ENCODE measurements at places on chromosomes 7 and 10.

DNA sequence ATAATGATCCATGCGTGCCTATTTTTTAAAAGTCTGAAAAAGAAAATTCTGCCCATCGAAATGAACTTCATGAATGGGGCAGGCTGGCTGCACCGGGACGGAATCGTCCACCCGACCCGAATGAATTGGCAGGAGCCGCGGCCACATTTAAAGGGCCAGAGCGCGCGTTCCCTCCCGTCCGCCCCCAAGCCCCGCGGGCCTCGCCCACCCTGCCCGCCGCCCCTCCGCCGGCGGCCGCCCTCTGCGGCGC, 319 bp upstream of the GATA3 start:
- no peak for DNase-seq

DNA sequence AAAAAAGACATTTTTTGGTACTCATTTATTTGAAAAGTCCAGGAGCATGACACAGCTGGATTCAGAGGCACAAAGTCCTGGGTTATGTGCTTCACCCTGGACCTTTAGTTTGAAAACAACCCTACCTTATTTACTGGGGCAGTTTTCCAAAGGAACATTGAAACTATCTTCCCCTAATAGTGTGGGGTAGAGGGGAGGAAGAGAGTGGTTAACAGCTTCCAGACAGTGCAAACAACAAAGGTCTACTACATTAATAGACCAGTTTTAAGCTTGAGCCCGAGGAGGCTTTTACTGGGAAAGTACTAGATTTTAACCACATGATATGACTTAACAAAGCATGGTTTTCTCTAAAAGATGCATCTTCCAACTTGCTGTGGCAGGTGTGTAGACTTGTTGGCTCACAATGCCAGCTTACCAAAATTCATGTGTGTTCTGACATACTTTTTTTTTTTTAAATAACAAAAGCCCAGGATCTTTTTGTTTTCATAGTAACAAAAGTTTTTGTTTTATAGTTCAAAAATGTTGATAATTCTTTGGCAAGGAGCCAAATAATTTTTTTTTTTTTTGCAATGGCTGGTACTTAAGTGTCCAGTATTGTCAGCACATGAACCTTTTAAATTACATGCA, 1.8 kb downstream of the GSTO1 start:
- no peak for DNase-seq

DNA sequence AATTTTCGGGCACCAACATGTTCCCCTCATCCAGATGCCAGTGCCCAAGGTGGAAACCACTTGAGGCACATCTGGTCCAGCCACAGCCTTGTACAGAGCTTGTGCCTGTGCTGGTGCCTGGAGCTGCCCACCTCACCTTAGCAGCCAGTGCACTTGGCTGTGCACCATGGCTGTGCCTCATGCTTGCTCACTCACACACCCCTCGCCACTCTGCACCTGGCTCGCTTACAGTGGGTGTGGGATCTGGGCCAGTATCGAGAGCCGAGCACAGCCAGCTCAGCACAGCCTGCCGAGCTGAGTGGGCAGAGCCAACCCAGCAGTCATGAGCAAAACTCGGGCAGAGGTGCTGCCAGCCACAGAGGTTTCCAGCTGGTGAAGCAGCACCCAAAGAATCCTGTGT, 139.9 kb upstream of the NUPR2 start:
- no peak for DNase-seq

GRCh38 chr10:24456322-24456721, 247.4 kb downstream of the KIAA1217 start:
- DNase-seq = no peak

DNA sequence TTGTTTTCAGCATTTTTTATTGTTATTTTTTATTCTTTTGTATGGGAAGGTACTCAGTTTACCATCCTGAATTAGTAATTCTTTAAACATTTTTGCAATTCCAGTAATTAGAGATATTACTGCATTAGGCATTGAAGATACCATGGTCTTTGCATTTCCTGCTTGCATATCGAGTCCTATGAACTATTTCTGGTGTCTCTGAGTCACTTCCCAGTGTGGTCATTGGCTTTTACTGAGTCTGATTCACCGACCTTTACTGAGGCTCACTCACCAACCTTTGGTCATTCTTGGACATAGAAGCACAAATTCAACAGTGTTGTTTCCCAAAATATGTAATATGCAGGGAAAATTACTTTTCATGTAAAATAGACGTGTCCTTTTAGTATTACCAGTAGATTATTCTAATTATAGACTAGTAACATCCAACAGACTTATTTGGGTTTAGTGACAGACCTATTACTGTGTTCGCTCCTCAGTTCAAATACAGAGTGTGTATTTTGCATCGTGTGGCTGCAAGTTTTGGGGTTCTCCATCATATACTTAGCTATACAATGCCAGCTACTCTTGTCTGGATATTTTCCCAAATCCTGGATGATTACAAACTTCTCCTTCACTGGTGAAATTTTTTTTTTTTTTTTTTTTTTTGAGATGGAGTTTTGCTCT, 180.7 kb upstream of the PRSS1 start:
- DNase-seq = no peak
